Stimulated activated CD8-positive, alpha-beta memory T cell treated with anti-CD3 and anti-CD28 coated beads, Interleukin-7, amount 100 ng/mL, for 24 hours (primary cell): ENCODE measurements at places on chromosomes 7 and 10.

DNA sequence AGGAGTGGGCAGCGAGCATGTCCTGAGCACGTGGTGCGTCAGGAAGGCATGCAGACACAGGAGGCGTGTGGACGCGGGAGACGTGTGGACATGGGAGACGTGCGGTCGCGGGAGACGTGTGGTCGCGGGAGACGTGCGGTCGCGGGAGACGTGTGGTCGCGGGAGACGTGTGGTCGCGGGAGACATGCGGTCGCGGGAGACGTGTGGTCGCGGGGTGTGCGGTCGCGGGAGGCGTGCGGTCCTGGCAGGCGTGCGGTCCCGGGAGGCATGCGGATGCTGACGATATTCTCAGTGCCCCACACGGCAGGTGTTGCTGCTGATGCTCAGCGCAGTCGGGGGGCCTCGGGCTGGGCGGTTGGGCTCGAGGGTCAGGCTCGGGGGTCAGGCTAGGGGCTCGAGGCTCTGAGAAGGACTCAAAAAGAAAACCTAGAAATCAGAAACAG, 94.2 kb downstream of the NKX6-2 start:
- no peak for DNase-seq

- no peak for DNase-seq
These were observed 7.0 kb downstream of the OSBPL3 start for GRCh38 chr7:24972991-24973390.

DNA sequence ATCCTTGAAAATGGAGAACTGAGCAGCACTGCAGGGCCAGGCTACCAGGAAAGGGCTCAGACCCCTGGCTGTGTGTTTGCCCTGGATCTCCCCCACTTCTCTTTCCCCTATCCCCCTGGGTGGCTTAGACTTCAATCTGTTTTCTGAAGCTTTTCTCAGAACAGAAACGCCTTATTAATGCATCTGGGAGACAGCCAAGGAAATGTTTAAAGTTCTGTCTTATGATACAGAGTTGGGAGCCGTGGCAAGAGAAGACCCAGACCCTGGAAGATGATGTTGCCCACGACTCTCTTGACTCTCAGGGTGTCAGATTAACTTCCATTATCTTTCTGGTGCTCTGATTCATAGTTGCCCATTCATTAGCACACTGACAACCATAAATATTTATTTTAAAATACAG, 107.1 kb downstream of the EBLN1 start:
- DNase-seq, result no peak

- DNase-seq, result no peak
These were observed 20.2 kb upstream of the FHIP2A start for GRCh38 chr10:114801411-114801813.

GRCh38 chr7:93146472-93147141, 1.6 kb downstream of the SAMD9L start:
- no peak for DNase-seq

DNA sequence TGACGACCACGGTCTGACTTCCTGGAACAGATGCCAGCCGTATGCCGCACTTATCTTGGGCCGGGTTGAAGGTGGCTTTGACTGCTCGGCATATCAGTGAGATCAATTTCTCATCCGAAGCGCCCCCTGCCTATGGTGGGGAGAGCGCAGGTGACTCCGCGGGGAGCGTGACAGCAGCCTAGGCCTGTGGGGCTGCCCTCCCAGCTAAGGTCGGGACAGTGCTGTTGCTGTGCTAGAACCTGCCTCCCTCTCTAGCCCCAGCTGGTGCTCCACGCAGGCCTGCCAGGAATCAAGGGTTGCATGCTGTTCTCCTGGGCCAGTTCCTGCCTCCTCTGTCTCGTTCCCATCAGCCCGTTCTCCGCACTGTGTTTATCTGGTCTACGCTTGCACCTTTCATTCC, 49.8 kb downstream of the PODXL start:
- no peak for DNase-seq

DNA sequence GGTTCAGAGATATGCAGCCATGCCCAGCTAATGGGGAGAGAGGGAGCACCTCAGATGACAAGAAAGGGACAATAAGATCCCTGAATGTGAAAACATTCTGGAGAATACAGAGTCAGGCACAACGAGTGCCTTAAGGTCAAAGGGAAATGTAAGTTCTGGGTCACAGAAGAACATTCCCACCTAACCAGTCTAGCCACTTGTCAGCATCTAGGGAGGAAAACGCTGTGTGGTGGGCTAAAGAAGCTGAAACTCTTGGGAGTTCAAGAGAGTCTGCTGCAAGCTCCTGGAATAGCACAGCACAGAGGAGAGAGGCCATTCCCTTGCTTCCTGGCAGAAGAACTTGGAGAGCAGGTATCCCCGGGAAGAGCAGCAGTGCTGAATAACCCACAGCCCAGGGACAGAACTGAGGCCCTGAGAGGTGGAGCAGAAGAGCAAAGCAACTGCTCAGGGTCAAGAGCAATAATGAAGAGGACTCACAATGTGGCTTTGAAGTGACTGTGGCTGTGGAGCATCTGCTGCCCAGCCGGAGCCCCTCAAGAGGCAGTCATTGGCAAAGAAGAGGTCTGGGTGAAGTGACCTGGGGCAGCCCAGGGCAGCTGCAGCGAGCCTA, 182.3 kb downstream of the NPSR1 start:
- no peak for DNase-seq

- no peak for DNase-seq
These were observed 183.3 kb downstream of the STK31 start for GRCh38 chr7:23893176-23893941.

- no peak for DNase-seq
These were observed 33.8 kb upstream of the FIS1 start for GRCh38 chr7:101278461-101279292.

DNA sequence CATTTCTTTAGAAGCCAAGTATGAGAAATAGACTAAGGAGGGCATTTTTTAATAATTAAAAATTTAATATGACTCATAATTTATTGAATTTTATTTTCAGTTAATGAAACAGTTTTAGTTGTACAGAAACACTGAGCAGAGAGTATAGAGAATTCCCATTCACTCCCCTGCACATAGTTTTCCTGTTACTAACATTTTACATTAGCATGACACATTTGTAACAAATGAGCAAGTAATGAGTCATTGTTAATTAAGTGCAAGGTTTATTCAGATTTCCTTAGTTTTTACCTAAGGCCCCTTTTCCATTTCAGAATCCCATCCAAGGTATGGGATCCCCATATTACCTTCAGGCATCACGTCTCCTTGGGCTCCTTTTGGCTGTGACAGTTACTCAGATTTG, 271.5 kb upstream of the FZD8 start:
- DNase-seq, result no peak

DNA sequence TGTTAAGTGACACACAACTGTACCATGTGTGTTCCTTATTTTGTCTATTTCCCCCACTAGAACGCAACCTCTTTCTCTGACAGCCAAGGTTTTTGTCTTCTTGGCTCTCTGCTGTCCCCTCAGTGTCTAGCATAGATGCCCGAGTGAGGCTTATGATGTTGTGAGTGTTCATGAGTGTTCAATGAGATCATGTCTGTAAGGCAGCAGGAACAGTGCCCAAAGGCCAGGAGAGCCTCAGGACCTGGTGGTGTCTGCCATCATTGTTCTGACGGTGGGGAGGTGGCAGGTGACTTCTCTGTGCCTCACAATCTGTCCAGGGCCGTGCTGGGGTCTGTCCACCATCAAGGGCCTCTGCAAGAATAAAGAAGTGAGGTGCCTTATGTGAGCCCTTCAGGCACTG, 66.5 kb downstream of the JCAD start:
- DNase-seq, result no peak

DNA sequence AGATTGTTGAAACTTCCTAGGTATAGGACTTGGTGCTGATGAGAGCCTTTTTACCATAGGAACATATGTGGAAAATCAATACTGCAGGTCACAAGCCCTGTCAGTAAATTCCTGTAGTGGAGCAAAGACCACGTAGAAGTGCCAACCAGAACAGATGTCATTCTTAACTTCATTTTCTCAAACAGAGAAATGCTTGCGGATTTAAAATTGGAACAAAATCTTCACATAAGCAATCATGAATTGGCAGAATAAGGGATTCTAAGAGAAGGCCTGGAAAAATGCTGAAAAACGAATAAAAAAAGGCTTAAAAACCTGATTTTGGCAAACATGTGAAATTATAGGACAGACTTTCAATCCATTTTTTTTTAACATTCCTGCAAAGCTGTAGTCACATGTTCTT, 80.8 kb upstream of the SMIM30 start:
- DNase-seq, result no peak

GRCh38 chr7:136030330-136030729, 53.2 kb upstream of the MTPN start:
- DNase-seq, result no peak

DNA sequence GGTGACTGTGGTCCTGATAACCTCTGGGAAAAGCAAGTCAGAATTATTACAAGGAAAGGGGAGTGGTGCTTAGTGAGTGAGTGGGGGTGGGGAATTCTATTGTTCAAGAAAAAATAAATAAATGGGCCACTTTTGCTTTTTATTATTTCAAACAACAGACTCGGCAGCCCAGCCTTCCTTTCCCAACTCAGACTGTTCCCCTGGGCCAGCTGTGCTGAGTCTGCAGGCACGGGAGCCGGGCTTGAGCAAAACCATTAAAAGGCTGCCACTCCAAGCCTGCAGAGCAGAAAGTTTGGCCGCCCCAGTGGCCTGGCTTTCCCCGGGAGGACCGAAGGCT, 90.0 kb downstream of the PLXNA4 start:
- DNase-seq, result no peak

DNA sequence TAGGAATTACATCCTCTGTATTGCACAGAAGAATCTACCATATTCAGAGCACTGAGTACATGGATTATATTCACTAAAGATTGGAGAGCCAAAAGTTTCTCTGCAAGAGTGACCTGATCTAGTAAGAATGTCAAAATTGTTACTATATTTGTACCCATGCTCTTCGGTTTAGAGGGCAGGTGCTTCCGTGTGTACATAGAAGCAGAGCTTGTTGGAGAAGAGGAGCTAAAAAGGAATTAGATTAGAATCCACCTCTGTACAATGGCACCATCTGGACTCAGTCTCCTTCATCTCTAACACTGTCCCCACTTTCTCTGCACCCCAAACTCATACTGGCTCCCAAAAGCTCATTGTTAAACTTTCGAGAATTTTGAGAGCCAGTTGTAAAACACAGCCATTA, 8.3 kb downstream of the CALD1 start:
- DNase-seq, result no peak

- no peak for DNase-seq
These were observed 230.5 kb upstream of the TMEM229A start for GRCh38 chr7:124263232-124263827.

- no peak for DNase-seq
These were observed 464.9 kb downstream of the ANKRD7 start for GRCh38 chr7:118689403-118689802.

DNA sequence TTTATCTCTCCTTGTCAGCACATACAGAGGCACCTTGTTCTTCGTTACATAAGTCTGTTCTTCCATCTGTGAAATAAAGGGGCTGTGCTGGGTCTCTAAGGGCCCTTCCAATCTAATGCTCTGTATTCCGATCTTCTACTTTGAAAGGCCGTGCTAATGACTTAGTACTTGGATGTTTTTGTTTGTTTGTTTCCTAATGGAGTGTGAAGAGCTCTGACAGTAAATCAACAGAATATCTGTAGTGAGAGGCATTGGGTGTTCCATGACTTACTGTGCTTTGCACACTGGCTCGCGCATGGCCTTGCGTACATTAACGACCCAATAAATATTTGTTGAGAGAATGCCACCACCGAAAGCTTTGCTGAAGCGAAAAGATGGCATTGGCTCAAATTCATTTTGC, 162.1 kb downstream of the CHN2 start:
- DNase-seq, result no peak

- no peak for DNase-seq
These were observed 211.6 kb downstream of the INHBA start for GRCh38 chr7:41491308-41491707.

DNA sequence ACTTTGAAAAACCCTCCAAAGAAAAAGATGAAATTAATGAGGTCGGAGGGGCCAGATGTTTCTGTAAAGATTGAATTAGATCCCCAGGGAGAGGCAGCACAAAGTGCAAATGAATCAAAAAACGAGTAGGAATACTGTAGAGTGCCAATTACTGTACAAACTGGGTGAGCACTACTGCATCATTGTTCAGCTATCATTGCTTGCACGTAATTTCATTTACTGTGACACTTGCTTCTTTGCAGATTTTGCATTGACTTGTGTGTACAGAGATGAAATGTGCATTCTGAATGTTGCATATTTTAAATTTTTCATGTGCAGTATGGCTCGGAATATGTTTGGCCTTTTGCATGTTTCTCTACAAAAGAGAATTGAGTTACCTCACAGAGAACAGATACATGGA, 123.7 kb downstream of the LCOR start:
- no peak for DNase-seq

- DNase-seq, result no peak
These were observed 28.6 kb downstream of the RTKN2 start for GRCh38 chr10:62239994-62240393.

DNA sequence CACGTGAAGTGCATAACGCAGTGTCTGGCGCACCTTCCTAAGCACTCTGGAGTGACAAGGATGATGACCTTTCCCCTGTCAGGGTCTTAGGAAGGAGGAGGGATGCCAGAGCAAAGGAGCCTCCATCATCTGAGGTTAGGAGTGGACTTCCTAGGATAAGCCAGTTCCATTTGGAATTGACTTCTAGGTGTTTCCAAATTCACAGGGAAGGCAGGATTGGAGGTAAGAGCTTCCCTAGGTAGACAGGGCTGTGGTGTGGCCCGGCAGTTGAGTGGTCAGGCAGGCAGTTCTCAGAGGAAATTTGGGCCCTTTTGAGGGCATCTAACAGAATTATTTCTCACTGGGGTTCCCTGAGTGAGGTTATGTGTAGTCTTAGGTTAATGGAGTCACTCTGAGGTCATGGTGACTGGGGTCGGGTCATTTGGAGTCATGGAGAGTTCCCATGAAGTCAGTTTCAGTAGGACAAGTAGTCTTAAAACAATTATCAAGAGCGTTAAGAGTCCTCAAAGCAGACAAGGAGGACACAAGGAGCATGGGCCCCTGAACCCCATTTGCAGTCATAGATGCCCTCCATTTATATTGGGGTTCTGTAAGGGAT, 8.2 kb downstream of the PPIF start:
- DNase-seq, result no peak

DNA sequence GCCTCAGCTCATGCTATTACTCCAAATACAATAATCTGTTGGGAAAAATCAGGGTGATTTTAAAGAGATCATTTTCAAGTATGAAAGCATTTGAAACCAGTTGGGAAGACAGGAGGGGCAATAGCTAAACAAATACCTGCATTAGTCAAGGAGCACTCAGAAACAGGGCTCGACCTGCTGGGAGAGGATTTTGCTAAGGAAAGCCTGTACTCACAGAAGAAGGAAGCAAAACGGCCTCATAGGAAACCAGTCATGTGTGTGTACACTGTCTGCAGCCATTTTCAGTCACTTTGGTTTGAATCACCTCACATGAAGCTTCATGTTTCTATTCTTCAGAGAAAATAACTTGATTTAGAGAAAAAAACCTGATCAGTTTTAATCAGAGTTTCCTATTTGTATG, 38.6 kb downstream of the FZD1 start:
- no peak for DNase-seq

- DNase-seq, result no peak
These were observed 57.8 kb upstream of the GDF10 start for GRCh38 chr10:47241946-47242867.
